ENCODE measurements at places on chromosomes 3 and 15.

DNA sequence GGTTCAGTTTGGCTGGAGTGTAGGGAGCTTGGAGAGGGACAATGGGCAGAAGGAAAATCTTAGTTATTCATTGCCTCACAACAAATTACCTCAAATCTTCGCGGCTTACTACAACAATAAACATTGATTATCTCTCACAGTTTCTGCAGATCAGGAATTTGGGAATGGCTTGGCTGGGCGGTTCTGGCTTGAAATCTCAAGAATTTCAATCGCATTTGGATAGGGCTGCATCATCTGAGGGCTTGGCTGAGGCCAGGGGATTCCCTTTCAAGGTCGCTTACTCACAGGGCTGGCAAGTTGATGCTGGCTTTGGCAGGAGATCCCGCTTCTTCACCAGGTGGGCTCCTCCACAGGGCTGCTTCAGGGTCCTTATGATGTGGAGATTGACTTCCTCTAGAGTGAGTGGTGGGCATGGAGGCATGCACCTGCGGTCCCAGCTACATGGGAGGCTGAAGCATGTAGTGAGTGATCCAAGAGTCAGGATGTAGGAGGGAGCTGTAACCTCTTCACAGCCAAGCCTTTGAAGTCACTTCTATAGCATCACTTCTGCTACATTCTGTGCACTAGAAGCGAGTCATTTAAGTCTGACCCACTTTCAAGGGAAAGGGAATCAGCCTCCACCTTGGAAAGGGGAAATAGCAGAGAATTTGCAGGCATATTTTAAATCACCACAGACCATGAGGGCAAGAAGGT is 63.1 kb downstream of the CDC25A start:
- DNase-seq = no peak

GRCh38 chr15:100778831-100779288 is 100.8 kb upstream of the ALDH1A3 start:
- DNase-seq = no peak

- DNase-seq = no peak
These were observed 19.9 kb downstream of the TMEM212 start for GRCh38 chr3:171862993-171863521.

DNA sequence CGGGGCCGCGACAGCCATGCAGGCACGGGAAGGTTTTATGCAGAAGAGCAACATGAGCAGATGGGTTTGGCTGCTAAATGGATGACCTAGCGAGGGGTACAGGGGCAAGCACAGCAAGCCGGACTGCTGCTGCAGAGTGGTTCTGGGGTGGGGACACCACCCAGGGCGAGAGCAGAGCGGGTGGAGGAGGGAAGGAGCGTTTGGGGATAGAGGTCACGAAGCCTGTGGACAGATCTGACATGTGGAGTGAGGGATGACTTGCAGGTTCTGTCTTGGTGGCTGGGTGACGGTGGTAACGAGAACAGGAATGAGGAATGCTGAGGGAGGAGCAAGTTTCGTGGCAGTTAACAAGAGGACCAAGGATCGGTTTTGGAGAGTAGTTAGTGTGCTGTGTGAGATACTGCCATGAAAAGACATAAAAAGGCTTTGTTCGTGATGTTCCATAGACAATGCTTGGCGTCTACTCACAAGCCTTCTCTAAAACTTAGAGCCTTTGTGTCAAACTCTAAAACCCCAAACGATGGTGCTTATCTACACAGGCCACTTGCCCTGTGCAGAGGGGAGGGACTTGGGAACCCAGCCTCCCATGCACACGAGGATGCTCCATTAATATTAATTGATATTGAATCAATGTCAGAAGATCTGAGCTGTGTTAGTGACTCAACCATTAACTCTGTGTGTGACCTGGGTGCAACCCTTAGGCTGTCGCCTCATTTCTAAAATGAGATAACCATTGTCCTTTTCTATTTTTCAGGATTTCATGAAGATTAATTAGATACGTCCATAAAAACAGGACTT is 132.7 kb upstream of the SLC2A2 start:
- no peak for DNase-seq

- no peak for DNase-seq
These were observed 139.8 kb downstream of the ATG7 start for GRCh38 chr3:11411956-11412355.
